ENCODE measurements at places on chromosomes 2 and 18.

- DNase-seq = no peak
Measured at GRCh38 chr18:11821643-11822237, 29.5 kb upstream of the CHMP1B start.

DNA sequence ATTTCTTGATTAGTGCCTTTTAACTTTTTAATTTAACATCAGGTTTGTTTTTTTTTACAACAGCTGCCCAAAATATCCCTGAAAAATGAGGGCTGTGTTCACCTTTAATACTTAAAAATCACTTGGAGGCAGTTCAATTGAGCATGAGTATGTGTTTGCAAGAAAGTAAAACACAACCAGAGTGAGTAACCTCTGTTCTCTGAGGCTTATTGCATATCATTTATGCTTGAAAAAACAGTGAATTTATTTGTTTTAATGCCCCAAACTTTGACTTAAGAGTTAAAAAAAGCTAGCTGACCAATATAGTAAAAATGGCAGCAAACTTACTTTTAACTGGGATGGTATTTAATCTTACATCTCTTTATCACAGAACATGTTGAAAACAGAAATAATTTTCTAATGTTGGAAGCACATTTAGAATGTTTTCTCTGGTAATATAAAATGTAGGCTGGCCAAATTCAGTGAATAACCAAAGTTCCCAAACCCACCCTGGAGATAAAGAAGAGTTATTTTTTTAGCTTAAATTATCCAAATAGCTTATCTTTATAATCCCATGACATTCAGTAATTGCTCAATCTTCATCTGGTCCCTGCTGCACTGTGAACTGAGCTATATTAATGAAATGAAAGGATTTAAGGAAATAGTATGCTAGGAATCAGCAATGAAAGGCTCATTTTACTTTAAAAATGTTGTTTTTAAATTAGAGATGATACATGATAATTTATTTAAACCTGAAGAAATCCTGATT lies 24.8 kb upstream of the EFEMP1 start:
- no peak for DNase-seq

DNA sequence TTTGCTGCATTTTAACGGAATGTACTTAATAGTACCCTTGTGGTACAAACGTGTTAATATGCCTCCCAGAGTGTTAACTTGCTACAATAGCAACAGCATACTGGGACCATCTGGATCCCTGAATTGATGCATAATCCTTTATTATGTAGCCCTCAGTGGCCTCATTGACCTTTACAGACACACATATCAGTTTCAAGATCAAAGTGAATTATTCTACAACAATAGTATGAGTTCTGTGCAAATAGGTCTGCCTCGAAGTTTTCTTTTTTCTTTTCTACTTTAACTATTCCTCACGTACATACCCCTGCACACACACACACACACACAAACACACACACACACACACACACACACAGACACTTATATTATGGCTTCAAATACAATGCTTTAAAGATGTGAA lies 1622.1 kb downstream of the LRP1B start:
- no peak for DNase-seq

DNA sequence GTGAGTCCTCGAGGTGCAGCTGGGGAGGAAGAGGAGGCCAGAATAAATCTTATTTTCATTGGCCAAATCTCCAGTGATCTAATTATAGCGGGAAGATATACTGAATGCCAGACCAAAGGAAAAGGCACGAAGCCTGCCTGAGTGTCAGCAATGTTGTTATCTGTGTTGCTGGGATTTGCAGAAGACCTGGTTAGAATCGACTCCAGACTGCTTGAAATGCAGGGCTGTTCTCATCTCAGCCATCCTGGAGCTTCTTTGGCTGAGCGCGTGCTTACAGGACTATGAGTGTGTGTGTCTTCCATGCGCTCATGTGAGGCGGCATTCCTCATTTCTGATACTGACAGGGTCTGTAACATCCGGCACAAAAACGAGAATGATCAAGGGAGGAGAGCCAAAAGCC lies 81.2 kb downstream of the TSN start:
- no peak for DNase-seq

- DNase-seq = no peak
Measured at GRCh38 chr2:206316141-206316540, 41.7 kb downstream of the ZDBF2 start.

- no peak for DNase-seq
Measured at GRCh38 chr2:172169611-172170010, 66.9 kb upstream of the DLX2 start.

DNA sequence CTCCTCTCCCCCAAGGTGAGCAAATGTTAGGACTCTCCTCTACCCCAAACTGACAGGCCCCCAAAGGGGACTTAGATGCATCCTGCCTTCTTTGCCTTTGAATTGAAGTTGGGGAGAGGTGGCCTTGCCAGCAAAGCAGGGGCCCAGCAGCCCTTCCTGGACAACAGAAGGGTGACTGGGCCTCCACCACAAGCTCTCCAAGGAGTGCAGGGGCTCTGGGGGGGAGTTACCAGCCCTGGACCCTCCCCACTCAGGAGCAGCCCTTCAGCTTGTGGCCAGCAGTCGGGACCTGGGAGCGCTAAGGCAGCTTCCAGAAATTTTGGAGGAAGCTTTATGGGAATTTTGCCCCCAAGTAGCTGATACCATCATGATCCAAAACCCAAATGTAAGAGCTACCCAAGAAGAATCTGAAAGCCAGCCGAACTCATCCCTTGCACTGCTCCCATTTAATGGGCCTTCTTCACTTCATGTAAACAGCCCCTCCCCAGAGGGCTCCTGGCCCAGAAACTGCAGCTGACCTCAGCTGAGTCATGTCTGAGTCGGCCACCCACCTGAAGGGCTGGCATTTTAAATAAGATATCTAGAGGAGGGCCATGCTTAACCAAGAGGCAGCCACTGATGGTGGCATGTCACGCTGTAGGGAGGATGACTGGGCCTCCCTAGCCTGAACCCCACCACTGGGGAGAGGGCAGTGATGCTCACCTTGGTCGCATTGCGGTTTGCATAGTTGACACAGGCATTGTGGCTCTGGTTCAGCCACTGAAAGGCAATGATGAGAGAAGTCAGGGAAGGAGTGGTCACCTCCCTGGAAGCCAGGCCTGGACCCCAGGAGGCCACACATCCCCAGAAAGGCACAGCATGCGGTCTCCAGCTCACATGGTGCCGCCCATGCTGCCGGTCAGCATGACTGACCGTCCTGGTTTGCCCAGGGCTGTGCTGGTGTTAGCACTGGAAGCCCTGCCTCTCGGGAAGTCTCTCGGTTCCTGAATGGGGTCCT lies 71.5 kb downstream of the SFXN5 start:
- no peak for DNase-seq

Measured in dermis microvascular lymphatic vessel endothelial cell (primary cell).